ENCODE measurements at places on chromosomes 1 and 21.

DNA sequence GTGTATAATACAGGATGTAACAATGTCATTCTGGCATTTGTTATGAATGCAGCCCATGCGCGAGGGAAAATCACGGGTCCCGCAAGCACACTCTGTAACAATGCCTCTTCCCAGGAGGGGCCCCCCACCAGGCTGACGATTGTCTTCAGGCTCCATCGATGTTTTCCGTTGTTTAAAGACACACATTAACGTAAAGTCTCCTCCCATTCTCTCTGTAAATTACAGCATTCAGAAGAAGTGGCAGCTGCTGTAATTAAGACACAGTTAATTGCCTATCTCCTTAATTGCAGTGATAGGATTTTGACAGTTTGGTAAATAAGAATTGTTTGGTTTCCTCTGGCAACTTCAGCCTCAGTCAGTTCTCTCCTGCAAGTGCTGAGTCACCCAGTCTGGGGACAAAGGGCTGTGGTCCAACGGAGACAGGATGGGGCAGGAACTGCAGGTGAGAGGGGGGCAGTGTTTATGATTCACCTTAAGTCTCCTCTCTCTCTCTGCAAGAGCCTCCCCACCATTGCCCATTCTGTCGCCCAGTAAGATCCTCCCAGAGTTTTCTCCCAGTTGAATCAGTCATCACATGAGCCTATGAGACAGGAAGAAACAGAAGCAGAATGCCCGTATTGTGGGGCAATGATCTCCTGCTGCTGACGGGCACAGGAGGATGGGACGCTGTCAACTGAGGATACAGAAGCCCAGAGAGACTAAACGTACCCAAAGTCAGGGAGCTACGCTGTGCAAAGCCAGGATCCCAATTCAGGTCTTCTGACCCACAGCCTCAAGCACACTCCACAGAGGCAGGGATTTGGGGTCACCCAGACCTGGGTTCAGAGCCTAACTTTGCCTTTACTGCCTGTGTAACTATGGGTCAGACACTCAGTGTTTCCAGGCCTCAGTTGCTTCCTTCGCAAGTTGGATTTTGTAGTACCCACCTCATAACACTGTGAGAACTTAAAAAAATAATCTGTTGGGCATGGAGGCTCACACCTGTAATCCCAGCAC lies 110.0 kb downstream of the ADSS2 start:
- peak; percentile 86 for DNase-seq

DNA sequence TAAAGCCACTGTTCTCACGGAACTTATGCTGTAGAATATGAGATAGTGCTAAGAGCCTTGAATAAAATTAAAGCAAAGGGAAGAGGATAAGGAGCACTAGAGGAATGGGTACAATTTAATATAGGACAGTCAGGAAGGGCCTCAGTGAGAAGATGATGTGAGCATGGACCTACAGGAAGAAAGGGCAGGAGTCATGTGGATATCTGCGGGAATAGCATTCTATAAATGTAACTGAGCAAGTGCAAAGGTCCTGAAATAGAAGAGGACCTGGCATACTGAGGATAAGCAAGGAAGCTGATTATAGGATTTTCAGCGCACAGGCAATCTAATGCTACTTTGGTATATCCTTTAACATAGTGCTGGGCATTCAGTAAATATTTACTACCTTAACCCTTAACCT lies 12.6 kb upstream of the BCAS2 start:
- DNase-seq: no peak

DNA sequence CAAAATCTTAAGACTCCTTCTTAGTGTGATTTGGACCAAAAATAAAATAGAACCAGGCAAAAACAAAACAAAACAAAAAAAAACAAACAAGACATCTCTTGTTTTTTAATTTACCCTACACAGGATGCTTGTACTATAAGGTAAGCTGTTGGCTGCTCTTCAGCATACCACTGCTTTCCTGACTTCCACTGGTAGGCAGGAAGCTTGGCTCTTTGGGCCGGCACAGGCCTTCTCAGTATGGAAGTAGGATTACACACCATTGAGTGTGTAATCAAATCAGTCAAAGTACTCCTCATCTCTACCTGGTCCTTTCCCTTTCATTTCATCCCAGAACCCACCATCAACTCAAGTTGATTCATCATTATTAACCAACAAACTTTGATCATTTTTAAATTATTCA lies 61.9 kb upstream of the RGS1 start:
- no peak for DNase-seq

DNA sequence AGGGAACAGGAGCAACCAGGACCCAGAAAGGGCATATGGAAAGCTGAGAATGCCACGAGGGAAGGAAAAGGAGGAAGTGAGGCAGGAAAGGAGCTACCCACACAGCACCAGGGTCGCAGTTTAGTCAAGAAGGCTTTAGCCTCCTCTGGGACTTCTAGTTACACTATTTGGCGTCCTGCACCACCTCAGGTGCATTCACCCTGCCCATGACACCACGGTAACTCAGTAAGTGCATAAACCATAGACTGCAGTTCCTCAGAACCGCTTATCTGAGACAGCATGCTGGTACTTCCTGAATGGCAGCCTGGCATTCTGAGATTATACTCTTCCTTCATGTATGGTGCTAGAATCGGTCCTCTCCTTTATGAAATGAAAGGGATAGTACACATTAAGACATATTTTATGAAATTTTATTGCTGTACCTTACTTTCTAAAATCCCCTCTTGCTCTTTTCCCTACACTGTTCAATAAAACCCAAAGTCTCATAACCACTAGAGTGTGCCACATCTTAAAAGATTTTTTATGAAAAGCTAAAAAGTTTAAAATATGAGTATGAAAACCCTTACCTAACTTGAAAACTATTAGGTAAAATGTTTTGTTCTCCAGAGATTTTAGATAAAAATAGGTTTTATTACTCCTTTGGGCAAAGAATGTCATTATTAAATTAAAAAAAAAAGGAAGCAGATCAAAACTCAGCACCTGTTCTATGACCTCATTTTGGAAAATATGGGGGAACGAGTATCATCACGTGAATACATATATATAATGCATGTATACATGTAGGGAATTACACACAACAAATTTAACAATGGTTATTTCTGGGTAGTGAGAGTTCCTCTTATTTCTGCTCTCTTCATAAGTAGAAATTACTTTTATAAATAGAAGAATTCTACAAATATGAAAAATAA lies 67.3 kb downstream of the VAV3 start:
- DNase-seq: no peak

GRCh38 chr1:46613661-46614603 lies 2.7 kb downstream of the MOB3C start:
- DNase-seq: peak; percentile 42

GRCh38 chr1:91054780-91055481 lies 33.1 kb upstream of the ZNF644 start:
- no peak for DNase-seq

DNA sequence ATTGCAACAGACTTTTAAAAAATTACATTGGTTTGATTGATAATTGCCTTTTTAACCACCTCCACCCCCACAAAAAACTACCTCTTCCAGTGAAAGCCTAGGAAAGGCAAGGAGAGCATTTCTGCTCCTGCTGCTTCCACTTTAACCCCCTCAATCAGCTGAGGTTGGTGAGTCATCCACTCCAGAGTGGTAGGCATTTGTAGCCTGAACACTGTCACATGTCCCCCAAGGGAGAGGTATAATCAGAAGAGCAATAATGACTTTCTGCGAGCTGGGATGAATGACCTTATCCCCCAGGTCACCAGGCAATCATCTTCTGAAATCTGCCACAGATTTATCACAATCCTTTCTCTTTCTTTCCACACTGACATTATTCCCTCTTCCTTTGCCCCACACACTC lies 126.6 kb upstream of the CAMK1G start:
- no peak for DNase-seq

GRCh38 chr1:238060061-238060460 lies 169.3 kb upstream of the ZP4 start:
- no peak for DNase-seq

DNA sequence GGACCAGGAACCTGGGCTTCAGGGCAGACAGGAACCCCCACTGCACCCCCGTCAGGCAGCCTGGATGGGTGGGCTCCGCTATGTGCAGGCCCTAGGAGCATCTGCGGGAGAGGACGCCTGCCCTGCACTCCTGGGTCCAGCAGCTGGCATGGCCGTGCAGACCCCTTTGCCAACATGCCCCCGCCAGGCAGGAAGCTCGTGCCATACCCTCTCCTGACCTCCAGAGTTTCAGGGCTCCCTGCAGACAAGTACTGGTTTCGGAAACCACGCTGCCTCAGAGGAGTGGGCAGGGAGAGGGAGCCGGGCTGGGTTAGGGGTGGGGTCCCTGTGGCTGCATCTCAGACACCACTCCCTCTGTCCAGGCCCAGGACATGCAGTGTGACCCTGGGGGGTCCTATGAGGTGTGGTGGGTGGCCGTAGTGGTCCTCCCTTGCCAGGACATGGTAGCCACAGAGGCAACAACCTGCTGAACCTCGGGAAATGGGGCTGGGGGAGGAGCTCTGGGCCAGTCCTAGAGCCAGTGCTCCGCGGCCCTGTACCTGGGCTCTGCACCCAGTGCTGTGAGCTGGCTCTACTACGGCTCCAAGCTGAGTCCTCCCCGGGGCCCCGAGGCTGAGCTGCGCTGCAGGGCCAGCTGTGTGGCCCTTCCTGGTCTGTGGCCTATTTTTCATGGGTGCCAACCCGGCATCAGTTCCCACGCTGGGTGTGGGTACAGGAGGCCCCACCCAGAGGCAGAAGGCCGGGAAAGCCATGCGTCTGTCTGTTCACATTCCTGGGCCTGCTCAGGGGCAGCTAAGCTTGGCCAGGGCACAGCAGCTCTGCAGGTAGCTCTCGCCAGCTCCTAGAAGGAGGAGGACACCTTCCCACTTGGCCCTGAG lies 1.4 kb downstream of the PLEKHN1 start:
- DNase-seq: no peak

GRCh38 chr1:119962296-119962968 lies 66.1 kb upstream of the ADAM30 start:
- DNase-seq: no peak

GRCh38 chr1:31428436-31429221 lies 15.6 kb downstream of the SERINC2 start:
- no peak for DNase-seq

Measured in RWPE1 (cell line).